ENCODE measurements at places on chromosomes 6 and 20.

DNA sequence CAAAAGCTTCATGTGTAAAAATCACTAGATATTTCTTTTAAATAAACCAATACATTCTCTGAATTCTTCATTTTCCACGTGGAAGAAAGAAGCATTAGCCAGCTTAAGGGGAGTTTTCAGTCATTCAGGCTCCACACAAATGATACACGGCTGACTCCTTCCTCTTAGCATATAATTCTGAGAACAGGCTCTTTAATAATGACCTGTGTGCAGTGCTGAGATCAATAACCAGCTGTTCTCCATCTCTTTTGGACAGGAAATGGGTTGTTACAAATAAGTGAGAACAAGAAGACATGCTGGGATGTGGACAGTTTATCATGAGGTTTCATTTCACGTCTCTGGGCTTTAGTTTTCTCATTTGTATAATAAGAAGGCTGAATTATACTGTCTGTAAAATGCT, 146.9 kb upstream of the C6orf118 start:
- DNase-seq, result no peak

DNA sequence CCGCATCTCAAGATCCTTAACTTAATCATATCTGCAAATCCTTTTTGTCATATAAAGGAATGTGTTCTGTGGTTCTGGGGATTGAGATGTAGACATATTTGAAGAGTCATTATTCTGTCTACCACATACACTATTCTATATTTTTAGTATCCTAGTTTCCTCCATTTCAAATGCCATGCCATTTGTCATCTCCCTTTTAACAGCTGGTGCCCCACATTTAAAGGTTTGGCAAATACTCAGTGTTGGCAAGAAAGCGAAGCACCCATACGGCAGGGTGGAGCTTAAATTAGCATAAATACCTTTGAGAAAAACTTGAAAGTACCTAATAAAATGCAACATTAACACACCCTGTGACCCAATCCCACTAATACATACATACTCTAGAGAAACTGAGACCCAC, 31.7 kb downstream of the PAK5 start:
- DNase-seq, result no peak

DNA sequence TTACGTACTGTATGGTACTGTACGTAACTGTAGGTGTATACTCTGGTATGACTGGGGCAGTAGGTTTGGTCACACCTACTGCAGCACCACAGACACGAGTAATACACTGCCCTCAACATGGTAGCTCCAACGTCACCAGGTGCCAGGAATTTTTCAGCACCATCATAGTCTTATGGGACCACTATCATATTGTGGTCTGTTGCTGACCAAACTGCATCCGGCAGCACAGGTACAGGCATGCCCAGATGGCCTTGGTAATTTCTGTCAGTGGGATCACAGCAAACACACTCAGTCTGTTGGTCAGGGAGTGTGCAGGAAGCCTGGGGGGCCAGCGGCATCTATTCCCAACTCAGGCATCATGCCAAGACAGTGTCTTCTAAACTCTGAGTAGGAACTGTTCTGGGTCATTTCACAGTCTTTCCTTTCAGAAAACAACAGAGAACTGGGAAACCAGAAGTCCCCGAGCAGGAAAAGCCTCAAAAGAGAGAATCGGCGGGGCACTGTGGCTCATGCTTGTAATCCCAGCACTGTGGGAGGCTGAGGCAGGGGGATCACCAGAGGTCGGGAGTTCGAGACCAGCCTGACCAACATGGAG, 5.8 kb downstream of the YTHDF1 start:
- DNase-seq, result no peak

GRCh38 chr6:56292505-56293181, 45.3 kb upstream of the COL21A1 start:
- no peak for DNase-seq

DNA sequence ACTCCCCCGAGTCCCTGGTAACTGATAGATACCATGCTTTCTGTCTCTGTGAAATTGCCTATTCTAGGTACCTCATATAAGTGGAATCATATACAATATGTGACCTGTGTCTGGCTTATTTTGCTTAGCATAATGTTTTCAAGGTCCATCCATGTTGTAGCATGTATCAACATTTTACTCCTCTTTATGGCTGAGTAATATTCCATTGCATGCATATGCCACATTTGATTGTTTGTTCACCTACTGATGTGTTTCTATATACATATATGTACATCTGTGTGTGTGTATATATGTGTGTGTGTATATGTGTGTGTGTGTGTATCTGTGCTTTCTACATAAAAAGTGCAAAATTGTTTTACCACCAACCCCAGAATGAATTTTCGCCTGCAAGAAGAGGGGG, 119.1 kb downstream of the ADAT2 start:
- no peak for DNase-seq

Data from activated CD4-positive, alpha-beta T cell treated with anti-CD3 and anti-CD28 coated beads, Interleukin-2, amount 50 U/mL, for 48 hours (primary cell).